ENCODE measurements at places on chromosomes 5 and 9.

GRCh38 chr5:87051502-87052113, 216.1 kb upstream of the RASA1 start:
- no peak for DNase-seq

GRCh38 chr9:32427111-32427873, 42.8 kb downstream of the ACO1 start:
- no peak for DNase-seq

DNA sequence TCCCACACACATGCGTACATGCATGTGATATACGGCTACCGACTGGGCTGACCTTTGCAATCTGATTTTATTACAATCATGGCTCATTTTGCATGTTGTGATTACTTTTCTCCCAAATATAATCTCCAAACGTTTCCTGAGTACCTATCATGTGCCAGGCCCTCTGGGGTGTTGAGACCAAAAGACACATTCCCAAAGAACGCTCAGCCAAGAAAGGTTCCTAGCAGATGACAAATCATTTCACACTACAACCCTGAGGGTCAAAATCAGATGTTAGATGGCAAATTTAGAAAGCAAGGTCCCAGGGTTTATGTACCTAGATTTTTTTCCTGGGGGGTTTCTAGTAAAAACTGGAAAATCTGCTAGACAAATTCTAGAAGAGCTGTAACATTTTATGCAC, 32.4 kb upstream of the SLC25A51 start:
- no peak for DNase-seq

DNA sequence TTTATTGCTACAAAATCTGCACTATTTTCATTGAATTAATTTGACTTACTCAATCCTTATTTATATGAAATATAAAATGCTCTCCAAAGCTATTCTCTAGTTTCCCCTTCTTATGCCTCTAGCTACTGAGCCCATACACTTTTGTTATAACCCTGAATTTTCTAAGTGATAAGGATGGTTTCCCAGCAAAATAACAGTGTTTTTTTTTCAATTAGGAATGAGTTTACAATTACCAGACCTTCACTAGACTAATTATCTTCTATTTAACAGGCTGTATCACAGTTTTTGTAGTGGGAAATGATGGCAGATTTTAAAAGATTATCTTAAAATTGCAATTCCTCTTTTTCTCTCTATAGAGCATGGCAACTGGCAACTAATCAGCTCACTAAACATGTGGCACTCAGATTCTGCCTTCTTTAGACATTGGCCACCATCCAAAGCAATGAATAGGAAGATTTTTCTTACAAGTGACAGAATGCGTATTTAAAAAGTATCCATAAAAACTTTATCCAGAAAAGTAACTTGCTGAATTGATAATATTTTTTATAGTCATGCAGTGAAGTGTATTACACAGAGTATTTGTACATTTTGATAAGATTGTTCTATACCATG, 585.7 kb upstream of the ZNF608 start:
- DNase-seq, result no peak

DNA sequence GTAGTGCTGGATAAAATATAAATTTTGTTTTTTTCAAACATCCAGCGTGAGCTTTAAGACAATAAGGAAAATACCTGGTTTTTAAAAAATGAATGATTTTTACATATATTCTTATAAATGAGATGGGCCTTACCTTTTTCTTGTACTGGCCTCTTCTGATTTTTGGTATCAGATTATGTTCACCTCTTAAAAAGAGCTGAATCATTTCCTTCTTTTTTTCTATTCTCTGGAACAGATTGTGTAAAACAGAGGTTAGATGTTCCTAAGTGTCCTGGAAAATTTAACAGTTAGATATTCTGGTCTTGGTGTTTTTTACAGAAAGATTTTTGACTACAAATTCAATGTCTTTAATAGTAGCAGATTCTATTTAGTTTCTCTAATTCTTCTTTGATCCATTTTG, 74.6 kb downstream of the NDUFAF2 start:
- DNase-seq, result no peak

GRCh38 chr9:110994771-110995241, 43.5 kb downstream of the LPAR1 start:
- peak; percentile 67 for DNase-seq

DNA sequence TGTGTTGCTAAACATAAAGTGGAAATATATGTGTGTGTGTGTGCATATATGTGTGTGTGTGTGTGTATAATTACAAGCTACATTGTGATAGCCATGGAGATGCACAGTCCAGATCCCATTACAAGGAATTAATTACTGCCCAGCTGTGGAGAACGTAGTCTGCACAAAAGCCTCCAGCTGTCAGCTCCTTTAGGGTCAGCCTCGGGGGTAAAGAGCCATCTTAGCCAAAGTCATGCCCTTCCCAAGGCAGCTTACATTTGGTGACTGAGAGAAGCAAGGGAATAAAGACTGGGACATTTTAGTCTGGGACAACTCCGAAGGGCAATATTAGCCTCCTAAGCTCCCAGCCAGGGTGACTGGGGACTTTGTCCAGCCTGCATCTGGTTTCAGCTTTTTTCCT, 21.9 kb upstream of the FOCAD start:
- DNase-seq, result no peak

DNA sequence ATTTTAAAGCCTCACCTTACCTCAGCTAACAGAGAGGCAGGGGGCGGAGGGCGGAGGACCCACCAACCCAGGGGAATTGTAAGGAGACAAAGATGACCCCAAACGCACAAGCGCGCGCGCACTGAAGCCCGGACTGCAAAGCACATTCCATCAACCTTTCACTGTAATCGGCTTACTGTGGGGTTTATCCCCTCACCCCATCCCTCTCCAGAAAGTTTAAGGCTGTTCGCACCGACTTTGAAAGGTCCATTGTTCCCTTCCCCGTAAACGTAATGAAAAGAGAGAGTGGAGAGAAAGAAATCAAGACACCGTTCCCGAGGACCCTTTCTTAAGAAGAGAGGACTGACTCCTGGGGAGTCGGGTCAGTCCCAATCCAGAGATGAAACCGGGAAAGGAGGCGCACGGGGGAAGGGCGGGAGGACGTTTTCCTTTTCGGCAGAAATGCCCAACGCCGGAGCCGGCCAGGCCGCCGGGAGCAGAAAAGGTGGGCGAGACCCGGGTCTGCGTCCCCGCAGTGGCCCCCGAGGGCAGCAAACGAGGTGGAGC, 464 bp downstream of the CEMIP2 start:
- DNase-seq, result peak; percentile 33

DNA sequence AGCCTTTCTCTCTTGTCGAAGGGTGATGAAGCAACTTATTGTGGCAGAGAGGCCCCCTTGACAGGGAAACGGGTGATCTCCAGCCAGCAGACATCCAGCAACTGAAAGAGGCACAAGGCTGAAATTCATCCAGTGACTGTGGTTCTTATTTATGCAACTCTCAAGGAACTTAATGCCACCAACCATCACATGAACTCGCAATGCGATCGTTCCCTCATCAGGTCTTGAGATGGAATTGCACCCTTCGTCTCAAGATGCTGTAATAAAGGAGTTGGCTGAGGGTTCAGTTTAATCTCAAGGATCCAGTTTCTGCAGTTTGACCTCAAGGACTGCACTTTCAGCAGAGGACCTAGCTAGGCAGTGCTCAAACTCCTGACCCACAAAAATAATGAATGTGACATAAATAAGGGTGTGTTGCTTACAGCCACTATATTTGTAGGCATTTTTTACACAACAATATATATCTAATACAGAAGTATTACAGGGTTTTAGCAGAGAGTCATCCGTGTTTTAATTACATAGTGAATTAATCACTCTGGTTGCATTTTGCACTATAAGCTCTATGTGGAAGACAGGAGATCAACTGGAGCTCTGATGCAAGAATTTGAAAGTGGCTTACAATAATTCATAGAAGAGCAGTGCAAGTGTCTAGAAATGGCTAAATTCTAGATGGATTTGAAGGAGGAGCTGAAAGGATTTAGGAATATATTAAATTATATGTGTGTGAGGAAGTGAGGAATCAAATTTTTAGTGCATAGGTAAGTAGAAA, 957.8 kb upstream of the CTNND2 start:
- DNase-seq, result no peak

DNA sequence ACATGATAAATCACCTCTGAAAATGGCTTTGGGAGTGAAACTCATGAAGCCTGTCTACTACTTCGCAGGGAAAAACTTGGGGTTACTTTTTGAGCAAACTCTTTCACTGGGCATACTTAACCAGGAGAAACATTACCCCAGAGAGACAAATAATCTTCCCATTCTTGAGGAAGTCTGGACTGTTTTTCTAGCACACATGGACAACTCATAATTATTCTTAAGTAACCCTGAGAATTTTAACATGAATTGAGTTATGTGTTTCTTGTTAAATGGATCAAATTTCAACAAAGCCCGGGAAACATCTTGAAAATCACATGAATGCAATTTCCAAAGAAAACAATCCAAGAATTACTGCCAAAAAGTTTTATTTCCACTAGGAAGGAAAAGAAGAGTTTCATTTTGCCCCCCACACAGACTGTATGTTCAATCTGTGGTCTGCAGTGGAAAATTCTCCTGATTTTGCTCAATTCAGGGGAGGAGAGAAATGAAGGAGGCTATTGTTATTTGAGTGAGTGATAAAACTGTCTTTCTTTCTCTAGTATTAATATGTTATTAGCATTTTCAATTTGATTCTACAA, 564.8 kb upstream of the CLINT1 start:
- peak; percentile 84 for DNase-seq

DNA sequence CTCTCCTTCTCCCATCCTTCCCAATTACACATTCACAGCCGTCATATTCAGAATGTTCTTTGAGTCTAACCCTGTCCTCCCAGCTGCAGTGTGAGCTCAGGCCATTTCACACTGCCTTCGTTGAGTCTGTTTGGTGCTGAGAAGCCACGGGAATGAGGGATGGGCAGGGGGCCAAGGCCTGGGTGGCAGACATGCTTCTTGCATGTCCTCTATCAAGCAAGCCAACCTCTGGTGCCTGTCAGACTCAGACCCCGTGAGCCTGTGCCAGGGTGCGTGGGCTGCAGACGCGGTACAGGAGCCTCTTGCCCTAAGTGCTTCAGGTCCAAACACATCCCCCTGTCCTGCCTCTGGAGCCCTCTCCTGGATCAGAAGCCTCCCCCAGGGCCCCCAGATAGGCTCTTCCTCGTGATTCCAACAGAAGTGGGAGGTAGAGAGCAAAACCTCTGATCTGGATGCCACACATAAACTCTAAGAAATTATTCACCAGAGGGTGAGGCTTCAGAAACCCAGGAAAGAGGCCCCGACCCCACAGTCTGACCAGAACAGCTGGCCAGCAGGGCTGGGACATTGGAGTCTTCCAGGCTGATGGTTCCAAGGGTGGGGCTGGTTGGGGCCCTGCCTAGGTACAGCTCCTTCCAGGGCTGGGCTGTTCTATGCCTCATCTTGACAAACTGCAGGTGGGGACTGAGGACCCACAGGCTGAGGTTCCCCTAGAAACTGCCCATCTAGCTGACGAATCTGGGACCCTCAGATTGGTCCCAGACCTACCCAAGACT, 46.7 kb upstream of the CDKN2AIPNL start:
- DNase-seq, result peak; percentile 72

DNA sequence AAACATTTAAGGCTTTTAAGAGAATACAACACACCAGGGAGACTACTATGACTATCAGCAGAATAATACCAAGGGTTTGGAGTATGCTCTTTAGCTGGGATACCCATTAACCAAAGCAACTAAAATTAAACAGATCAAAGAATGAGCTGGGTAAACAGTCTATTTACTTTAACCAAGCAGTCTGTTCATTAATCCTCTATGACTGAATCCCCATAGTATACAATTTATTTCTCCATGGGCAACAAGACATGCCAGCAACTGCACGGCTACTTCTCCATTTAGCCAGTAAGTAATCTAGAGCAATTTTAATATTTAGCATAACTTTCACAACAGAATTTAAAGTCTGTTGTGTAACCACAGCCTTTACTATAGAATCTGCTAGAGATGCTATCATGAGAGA, 77.6 kb downstream of the CDO1 start:
- no peak for DNase-seq

GRCh38 chr9:83936523-83936922, 15.3 kb upstream of the KIF27 start:
- no peak for DNase-seq

DNA sequence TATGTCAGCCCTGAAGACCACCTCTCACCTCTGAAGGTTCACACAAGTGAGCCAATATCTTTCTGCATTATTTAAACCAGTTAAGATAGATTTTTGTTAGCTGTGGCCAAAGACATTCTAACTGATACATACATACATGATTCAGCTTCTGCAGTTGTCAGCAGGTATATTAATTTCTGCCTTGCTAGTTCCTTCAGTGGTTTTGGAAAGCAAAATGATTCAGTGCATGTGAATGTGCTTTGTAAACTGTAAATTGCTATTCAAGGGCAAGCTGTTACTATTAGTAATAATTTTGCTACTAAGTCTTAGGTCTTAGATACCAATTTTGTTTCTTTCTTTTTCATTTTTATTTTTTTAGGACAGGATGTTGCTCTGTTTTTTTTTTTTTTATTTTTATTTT, 89.2 kb upstream of the ERBIN start:
- peak; percentile 77 for DNase-seq

- DNase-seq, result no peak
Measured at GRCh38 chr5:6849316-6850105, 136.3 kb downstream of the TENT4A start.
